Skeletal muscle cell (primary cell): ENCODE measurements at places on chromosomes 13 and 19.

GRCh38 chr19:8577247-8577646, at the start of gene MYO1F:
Gene MYO1F, minus strand, starts transcription at chr19:8577442. Its CDS starts 133 bp downstream, at chr19:8577309.
- no peak for DNase-seq

GRCh38 chr13:104011505-104012241, 945.5 kb upstream of the SLC10A2 start:
- DNase-seq: no peak

- DNase-seq: no peak
These were observed 324.0 kb downstream of the SHISA2 start for GRCh38 chr13:25727810-25728209.

DNA sequence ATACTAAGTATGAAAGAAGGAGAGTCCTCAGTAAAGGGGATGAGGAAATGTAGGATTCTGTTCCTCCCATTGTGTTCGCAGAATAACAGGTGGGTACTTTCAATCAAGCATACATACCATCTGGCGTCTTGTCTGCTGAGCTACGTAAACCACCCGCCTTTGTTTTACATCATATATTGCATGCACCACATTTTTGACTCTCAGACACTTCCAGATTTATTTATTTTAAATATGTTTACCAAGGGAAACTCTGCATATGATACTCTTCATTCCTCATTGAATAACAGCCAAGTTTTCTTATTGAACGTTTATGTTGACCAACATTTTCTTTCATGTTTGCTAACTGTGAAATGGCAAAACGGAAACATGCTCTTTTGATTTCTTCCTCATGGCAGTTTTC, 174.1 kb downstream of the FGF14 start:
- no peak for DNase-seq

- no peak for DNase-seq
These were observed 846 bp downstream of the RPL13A start for GRCh38 chr19:49488046-49488862.

DNA sequence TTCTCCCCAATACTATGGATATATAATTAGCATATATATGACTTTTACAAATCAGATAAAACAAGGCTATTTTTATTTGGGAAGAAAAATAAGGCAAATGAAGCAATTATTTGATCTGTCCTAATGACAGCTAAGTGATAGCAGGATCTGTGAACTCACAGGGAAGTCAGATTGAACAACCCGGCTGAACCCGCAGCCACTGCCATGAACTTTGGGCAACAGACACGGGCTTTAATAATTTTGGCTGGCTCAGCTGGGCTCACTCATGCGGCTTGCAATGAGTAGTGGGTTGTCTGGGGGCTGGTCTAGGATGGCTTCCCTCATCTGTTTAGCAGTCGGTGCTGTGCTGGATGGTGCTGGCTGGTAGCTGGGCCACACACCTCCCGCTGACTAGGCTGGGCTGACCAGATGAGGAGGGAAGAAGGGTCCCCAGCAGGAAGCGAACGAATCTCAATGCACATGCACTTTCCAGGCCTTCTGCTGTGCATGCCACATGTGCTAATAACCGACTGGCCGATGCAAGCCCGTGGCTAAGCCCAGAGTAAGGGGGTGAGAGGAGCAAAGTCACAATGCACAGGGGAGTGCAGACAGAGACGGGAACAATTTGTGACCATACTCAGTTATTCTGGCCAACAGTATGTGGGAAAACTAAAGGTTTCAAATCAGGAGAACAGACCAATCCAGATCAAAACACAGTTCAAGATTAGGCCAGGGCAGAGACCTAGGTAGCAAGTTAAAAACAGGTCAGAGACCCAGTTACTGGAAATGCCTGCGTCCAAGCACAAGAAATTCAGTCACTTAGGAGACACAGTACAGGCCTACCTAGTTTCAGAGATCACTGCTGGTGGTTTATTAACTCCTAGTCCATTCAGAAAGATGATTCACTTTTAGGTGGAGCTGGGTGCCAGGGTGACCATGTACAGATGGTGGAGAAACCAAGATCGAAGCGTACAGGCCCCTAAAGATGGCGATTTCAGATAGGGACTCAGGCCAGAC, 22.3 kb downstream of the CRYL1 start:
- DNase-seq: no peak

- DNase-seq: no peak
These were observed 4.3 kb downstream of the NACC1 start for GRCh38 chr19:13122275-13122878.

- no peak for DNase-seq
These were observed 260.0 kb downstream of the KLF12 start for GRCh38 chr13:73873940-73874830.

- DNase-seq: no peak
These were observed 8.9 kb upstream of the RSPH6A start for GRCh38 chr19:45824041-45824471.

- DNase-seq: no peak
These were observed 54.4 kb downstream of the FAM124A start for GRCh38 chr13:51276636-51277035.
